ENCODE measurements at places on chromosomes 4 and X.

DNA sequence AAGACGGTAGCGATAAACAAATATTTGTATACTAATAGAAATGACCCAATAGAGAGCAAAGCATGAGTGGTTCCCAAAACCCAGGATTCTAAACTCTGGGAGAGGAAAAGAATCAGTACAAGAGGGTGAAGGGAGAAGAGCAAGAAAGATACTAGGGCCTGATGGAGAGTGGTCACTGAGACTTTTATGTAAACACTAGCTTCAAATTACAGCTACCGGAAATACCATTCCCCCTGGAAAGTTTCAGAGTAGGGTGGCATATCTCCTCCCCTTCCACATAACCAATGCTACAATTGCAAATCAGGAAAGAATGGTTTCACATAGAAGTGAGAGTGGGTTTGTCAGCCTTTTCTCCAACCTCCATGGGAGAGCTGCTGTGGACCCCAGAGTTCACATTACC is 77.1 kb downstream of the EIF4E start:
- no peak for DNase-seq

DNA sequence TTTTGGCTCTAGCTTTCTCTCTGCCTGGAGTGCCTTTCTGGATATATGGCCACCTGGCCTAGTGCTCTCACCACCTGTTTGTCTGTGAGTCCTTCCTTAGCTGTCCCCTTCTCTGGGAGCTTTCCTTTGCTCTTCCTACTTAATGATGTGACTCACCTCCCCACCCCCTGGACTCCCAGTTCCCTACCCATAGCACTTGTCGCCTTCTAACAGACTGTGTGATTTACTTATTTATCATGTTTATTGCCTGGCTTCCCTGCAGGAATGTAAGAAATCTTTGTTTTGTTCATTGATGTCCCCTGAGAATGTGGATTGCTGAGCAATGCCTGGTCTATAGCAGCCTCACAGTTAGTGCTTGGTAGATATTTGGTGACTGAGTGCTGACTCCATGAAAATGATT is 18.9 kb downstream of the ADD1 start:
- DNase-seq, result no peak

DNA sequence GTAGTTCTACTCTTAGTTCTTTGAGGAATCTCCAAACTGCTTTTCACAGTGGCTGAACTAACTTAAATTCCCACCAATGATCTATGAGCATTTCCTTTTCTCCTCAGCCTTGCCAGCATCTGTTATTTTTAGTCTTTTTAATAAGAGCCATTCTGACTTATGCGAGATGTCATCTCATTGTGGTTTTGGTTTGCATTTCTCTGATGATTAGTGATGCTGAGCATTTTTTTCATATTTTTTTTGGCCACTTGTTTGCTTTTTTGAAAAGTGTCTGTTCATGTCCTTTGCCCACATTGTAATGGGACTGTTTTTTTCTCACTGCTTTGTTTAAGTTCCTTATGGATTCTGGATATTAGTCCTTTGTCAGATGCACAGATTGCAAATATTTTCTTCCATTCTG is 21.5 kb upstream of the PHKA1 start:
- DNase-seq, result no peak

DNA sequence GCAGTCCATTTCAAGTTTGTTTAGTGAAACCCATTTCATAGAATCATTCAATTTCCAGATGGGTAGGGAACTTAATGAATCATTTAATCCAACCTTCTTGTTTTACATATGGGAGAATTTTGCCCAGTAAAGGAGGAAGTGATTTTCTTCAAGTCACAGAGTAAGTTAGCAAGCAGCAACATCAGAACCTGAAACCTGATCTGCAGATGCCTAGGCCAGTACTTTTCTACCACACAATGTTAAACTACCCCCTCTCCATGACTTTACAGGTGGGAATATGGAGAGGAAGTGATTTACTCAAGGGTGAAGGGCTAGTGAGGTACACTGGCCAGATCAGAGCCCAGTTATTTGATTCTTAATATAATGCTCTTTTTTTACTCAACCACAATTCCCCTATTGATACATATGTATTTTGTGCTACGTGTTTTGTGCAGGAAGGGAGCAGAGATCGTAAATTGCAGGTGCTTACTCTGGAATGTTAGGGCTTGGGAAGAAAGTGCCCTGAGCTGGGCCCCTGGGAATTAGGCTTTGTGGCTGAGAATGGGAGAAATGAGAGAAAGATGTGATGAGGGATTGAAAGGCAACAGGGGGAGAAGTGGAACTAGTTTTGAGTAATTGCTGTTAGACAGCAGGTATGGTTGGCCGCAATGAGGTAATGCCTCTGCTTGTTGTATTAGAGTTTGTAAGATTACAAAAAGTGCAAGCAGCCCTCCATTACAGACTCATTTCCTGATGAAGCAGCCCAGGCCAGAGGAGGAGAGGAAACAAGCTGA is 6.8 kb downstream of the LHFPL1 start:
- no peak for DNase-seq

- DNase-seq, result no peak
These were observed 732.5 kb downstream of the ARAP2 start for GRCh38 chr4:35511851-35512250.

GRCh38 chr4:162497564-162498167 is 333.9 kb upstream of the FSTL5 start:
- no peak for DNase-seq

GRCh38 chrX:18031726-18032375 is 170.8 kb upstream of the RAI2 start:
- no peak for DNase-seq

GRCh38 chr4:170423137-170423536 is 333.4 kb upstream of the AADAT start:
- no peak for DNase-seq

Data from effector memory CD4-positive, alpha-beta T cell (primary cell).